Brain microvascular endothelial cell (primary cell): ENCODE measurements at places on chromosomes 3 and 15.
A peak's percentile ranks its signal among the peaks of the same experiment; 100 is the strongest.

GRCh38 chr3:16587047-16587680 lies 18.1 kb downstream of the DAZL start:
- DNase-seq, result peak; percentile 9

DNA sequence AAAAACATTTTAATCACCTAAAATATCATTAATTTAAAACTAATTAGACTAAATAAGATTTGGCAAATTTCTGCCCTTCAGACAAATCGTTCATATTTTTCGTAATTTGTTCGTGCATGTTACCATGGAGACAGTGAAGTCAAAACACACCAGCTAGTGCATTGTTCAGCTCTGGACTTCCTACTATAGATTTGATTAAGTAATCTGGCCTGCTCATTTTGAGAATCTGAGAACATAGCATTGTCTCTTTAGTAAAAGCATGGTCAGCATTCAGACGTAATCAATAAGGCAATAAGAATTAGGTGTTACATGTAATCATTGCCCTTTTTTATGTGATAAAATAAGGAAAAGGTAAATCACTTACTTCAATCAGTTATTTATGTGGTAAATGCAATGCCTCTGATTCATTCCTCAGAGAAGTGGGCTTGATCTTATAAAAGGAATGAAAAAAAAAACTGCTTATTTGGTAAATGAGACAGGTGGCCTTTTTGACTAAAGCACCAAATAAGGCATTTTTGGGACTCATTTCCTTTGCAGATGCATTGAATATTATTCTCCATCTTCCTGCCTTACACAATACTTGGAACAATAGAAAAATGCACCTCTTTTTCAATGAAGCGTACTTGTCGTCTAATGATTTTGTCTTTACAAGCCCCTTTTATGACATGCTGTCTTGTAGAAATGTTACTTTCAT lies 84.5 kb upstream of the FNDC3B start:
- peak; percentile 10 for DNase-seq

- no peak for DNase-seq
These were observed 360.3 kb upstream of the TBL1XR1 start for GRCh38 chr3:177557548-177557947.

DNA sequence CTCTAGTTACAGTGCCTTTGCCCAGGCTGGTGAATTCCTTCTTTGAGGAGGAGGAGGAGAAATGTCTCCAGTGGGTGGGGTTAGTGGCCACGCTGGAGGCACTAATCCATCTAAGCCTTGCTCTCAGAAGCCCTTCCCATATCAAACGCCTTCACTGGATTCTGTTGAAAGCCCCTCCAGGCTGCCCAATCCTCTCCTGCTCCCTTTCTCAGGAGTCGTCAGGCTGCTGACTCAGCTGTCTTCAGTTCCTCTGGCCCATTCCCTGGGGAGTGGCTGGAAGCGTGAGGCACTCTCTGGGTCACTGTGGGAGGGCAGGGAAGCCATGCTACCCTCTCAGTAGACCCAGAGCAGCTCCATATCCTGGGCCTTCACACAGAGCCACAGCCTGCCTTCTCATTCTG lies 2.7 kb downstream of the AP2M1 start:
- DNase-seq, result peak; percentile 48

- DNase-seq, result peak; percentile 3
These were observed 56.7 kb upstream of the LMOD3 start for GRCh38 chr3:69178838-69179739.

GRCh38 chr3:183342824-183343223 lies 85.6 kb downstream of the MCF2L2 start:
- no peak for DNase-seq

- DNase-seq, result peak; percentile 61
These were observed 31.8 kb downstream of the IQGAP1 start for GRCh38 chr15:90419738-90420406.

DNA sequence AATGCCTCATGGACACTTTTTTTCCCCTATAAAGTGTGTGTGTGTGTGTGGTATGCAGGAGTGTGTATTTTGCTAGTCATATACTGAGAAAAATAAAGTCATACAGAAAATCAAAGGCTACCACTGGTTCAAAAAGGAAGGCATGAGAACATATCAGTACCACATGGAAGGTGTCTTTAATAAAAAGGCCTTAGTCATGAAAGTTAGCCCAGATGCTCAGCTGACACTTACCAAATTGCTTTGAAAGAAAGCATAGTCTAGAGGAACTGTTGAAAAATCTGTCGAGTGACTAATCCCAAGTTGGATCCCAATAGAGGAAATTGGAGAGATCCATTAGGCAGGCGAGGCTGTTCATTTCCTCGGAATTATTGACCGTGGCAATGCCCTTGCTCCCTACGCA lies 432.9 kb upstream of the CFAP20DC start:
- no peak for DNase-seq

- no peak for DNase-seq
These were observed 2.9 kb downstream of the ESYT3 start for GRCh38 chr3:138437281-138437680.

- DNase-seq, result no peak
These were observed 176.2 kb downstream of the P3H2 start for GRCh38 chr3:189944285-189945145.

DNA sequence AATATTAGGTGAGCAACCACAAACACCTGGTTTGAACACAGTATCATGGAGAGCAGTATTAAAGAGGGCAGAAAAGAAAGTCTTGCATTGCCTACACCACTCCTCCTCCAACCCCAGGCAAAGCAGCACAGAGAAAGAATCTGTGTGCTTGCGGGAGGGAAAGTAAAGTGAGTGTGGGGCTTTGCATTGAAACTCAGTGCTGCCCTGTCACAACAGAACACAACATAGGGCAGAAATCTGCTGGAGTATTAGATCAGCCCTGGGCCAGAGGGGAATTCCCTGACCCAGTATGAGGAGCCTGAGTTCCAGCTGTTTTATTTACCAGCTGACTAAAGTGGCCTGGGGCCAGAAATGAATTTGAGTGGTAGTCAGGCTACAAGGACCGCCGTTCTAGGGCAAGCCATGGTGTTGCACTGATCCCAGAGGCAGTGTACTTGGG lies 75.5 kb downstream of the SPATA16 start:
- DNase-seq, result peak; percentile 0

DNA sequence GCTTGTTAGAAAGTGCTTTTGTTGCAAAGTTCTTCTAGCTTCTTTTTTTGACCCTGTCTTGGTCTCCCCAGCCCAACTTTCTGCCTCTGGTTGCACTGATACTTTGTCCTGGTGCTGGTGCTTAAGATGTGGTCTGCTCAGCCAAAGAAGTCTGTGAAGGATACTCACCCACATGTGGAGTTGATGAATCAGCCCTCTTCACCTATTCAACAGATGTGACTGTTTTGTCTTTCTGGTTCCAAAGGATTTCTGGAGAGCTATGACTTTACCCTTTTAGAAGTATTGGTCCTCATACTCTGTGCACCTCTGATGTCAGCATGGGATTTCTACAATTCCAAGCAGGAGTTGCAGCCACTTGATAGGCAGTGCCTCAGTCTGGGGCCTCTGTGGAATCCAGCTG lies 84.1 kb downstream of the PCCB start:
- no peak for DNase-seq

GRCh38 chr3:152373379-152373778 lies 104.7 kb downstream of the MBNL1 start:
- DNase-seq, result no peak

DNA sequence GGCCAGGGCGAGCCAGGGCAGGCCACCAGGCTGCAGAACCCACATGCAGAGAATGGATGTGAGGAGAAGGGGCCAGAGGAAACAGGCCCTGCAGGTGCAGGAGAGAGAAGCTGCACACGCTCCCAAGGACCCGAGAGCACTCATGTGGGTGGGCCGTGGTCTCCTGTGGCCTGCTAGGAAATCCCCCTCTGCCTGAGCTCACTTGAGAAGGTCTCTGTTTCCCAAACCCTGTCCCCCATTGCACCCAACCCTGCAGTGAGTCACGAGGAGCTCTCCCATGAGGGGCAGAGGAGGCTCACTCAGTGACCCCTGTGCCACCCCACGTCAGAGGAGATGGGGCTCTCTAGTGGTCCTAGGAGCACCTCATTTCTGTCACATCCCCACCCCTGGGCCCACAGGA lies 111.1 kb downstream of the KLF13 start:
- no peak for DNase-seq

DNA sequence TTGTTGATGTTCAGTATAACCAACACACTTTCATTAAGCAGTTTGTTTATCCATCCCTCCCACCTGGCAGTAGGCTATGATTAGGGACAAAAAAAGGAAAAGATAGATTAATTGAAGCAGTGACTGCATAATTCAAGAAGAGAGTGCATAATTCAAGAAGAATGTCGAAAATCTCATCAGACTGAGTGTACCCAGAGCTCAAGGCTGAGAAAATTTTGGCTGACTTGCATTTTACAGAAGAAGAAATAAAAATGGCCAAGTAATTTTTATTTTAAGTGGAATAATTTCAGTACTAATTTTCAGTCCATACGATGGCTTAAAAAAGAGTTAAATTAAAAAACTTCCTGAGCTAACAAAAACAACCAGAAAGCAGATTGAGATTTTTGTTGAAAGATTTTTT lies 145.4 kb upstream of the LRRFIP2 start:
- no peak for DNase-seq

GRCh38 chr3:117407317-117407716 lies 697.7 kb downstream of the TUSC7 start:
- DNase-seq, result peak; percentile 4

- DNase-seq, result no peak
These were observed 1.5 kb downstream of the ARHGEF3 start for GRCh38 chr3:56800130-56800831.

GRCh38 chr3:100002599-100003350 lies 111.5 kb downstream of the FILIP1L start:
- DNase-seq, result peak; percentile 86

GRCh38 chr3:106631373-106632108 lies 745.7 kb upstream of the CCDC54 start:
- DNase-seq, result no peak

GRCh38 chr3:61172684-61173083 lies 78.6 kb downstream of the FHIT start:
- no peak for DNase-seq

DNA sequence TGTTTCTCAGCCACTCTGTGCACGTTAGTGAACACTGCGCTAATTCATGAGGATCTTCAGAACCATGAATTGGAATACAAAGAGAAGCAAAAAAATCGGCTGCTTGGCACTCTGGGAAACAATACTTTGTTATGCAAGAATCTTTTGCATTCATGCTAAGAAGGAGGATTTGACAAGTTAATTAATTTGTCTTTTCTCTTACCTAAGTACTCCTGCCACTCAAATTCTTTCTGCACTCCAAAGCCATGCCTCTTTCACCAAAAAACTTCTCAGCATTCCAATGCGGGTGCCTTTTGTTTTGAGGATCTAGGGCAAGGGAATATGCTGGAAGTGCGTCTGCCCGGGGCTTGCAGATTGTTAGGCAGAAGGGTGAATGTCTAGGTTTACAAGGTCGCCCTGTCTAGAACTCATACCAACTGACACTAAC lies 11.3 kb upstream of the KAT2B start:
- DNase-seq, result no peak

- DNase-seq, result peak; percentile 13
These were observed 17.6 kb downstream of the GALK2 start for GRCh38 chr15:49187549-49188245.

GRCh38 chr3:126320517-126321293 lies 36.5 kb downstream of the KLF15 start:
- no peak for DNase-seq

DNA sequence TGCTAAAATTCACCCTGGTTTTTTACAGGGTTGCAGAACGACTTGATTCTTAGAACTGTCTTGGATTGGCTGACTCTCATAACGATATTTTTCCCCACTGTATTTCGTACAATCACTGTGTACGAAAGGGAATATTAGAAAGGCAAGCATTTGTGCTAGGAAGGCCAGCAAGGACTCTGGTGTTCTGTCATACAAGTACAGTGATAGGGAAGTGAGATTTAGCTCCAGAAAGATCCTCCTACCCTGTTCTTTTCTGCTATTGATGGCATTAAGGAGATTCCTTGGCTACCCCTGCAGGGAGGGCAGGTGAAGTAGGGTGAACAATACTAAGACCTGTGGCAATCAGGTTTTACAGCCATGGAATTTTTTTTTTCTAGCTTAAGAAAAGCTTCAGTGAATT lies 53.8 kb upstream of the SCAANT1 start:
- no peak for DNase-seq

GRCh38 chr3:43194069-43194468 lies 88.2 kb upstream of the POMGNT2 start:
- DNase-seq, result no peak

GRCh38 chr3:150073513-150073912 lies 102.8 kb upstream of the PFN2 start:
- DNase-seq, result no peak

GRCh38 chr15:91862891-91863504 lies 9.5 kb downstream of the SLCO3A1 start:
- no peak for DNase-seq

- DNase-seq, result no peak
These were observed 213.1 kb downstream of the RPLP1 start for GRCh38 chr15:69665641-69666111.

DNA sequence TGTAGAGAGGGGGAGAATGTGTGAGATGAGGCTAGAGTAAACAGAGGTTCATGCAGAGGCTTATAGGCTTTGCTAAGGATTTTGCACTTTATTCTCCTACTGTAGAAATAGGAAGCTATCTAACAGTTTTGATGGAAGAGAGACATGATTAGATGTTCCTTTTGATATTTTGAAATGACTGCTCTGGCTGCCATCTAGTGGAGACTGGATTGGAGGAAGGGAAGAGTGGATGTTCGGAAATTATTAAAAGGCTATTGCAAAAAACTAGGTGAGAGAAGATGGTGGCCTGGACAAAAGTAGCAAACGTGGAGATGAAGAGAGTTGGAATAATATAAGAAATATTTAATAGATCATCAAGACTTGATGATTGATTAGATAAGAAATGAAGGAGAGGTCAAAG lies 42.2 kb downstream of the SYN2 start:
- DNase-seq, result no peak

DNA sequence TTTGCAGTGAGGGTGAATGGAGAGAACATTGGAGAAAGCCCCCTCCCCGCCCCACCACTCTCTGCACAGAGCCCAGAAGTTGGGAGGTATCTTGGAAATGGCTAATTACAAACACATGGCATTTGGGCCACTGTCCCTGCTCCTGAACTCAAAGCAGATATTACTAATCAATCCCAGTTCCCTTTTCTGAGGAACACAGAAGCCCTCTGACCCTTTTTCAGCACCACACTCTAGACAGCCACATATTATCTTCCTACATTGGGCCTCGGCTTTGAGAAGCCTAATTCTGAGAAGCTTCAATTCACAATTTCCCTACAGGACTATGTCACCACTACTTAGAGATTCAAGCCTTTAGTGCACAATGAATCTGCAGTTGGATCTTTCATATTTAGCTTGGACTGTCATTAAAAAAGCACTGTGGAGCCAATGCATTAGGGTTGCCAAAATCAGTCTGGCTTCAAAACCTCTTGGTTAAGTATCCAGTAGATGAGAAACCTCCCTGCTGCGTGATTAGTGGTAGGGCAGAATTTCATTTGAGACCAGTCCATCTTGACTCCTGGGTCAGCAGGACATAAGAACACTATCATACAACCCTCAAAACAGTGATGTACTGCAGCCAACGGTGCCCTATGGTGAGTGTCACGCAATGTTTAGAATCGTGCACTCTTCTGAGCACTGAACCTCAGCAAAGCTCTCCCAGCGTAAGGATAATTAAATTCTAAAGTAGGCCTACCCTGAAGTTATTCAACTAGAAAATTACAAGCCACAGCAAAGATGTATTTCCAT lies 26.1 kb downstream of the MGLL start:
- DNase-seq, result no peak
